ENCODE measurements at places on chromosomes 1 and 21.

- no peak for DNase-seq
Measured at GRCh38 chr1:78049396-78049795, 3.6 kb downstream of the GIPC2 start.

GRCh38 chr1:101314244-101314643 lies 77.4 kb downstream of the S1PR1 start:
- peak; percentile 96 for DNase-seq

DNA sequence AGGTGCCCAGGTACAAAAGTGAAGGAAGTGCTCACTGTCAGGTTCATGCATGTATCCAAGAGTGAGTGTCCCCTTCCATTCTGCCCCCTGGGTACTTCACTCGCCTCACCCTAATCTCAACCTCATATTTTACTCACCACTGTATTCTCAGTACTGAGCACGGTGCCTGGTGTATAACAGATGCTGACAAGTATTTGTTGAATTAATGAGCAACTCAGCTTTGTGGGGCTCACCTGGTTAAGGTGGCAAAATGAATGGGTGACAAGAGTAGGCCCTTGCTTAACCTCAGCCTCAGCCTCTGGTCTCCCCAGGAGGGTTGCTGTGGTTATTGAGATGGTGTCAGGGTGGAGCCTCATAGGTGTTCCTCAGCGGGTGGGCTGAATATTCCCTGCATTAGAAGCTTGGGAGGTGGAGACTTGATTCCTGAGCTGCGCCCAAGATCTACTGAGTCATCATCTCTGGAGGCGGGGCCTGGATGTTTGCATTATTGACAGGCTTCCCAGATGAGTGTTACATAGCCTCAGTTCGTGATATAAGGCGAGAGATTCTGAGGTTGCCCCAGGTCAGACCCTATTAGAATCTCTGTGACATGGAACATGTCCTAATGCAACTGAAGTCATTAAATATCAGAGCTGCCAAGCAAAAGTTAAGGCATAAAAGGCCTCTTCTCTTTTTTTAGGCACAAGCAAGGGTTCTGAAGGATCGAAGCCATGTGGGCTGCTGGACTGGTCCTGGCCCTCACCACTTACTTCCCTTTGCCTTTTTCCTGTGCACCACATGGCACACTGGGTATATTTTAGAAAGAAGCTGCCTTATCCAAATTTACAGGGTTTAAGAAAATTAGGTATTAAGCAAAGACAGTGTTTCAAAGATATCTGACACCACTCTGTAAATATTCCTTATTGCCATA lies 39.2 kb downstream of the SYT6 start:
- no peak for DNase-seq

DNA sequence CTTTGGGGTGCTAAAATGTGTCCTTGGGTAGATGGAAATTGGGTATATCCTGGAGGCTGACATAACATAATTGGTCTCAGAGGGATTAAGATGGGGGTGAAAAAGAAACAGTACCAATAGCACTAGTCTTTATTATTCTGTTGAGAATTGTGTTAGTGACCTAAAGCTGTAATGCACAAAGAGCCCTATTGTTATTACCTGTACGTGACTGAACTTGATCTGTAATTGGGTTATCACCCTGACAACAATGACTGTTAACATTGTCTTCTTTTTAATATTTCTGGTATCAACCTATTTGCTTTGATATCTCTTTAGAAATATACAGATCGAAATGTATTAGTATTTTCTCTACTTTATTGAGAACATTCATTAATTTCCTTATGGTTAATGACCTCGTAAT lies 147.6 kb downstream of the NEK7 start:
- DNase-seq = no peak

DNA sequence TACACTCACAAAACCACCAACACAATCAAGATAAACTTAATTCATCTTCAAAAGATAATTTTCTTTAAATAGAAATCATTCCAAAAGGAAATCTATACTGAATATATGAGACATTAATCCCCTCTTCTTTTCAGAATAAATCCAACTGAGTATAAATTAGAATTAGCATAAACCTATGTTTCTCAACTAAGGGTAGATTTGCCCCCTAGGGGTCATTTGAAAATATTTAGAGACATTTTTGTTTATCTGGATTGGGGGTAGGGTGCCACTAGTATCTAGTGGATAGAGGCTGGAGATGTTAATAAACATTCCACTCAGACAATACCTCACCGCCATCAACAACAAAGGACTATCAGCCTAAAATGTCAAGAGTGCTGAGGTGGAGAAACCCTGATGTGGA lies 6.5 kb upstream of the TNFSF4 start:
- DNase-seq = no peak

GRCh38 chr21:15722591-15723324 lies 7.0 kb upstream of the USP25 start:
- DNase-seq = no peak

DNA sequence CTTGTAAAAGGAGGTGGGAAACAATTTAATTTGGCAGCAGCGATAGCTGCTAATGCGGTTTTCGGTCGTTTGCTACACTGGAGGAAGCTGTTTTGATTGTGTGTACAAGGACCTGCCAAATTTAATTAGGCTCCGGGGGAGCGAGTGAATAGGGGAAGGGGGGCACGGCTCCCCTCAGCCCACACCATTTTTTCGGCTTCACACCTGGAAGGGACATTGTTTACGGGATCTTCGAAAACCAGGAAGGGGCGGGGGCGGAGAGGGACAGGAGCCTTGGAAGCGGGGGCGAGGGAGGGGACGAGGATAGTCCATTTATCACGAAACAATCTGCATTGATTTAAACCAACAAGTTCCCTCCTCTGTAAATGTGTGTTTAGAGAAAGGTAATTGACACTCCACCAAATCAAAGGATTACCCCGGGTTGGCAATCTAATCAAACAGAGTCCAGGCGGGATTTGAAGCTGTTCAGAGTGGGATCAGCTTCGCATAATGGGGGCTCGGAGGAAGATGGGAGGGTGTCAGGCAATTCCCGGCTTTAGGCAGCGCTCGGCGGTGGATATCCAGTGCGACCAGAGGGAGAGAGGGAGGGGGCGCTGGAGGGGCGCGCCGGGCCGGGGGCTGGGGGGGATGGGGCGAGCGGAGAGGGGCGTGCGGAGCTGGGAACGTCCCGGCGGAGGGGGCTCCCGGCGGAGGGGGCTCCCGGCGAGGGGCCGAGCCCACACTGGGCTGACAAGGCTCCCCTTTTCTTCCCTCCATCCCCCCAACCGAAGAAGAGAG lies 9.8 kb downstream of the PAX7 start:
- DNase-seq = no peak

GRCh38 chr1:82395440-82395839 lies 594.7 kb downstream of the ADGRL2 start:
- no peak for DNase-seq

- DNase-seq = no peak
Measured at GRCh38 chr1:185816460-185816859, 82.3 kb downstream of the HMCN1 start.

GRCh38 chr21:45283611-45284455 lies 3.9 kb downstream of the POFUT2 start:
- DNase-seq = no peak

- peak; percentile 89 for DNase-seq
Measured at GRCh38 chr1:2205191-2205952, 10.8 kb upstream of the FAAP20 start.

DNA sequence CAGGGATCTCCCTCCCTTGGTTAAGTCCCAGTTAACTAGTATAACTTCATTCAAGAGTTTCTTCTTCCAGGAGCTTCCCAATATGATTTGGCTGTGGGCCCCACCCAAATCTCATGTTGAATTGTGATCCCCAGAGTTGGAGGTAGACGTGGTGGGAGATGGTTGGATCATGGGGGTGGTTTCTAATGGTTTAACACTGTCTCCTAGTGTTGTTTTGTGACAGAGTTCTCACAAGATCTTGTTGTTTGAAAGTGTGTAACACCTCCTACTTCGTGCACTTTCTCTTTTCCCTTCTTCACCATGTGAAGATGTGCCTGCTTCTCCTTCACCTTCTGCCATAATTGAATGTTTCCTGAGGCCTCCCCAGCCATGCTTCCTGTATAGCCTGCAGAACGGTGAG lies 251.8 kb upstream of the FGGY start:
- no peak for DNase-seq

- no peak for DNase-seq
Measured at GRCh38 chr1:74467786-74468377, 44.5 kb downstream of the LRRC53 start.

GRCh38 chr1:185598332-185598731 lies 135.9 kb upstream of the HMCN1 start:
- DNase-seq = no peak

DNA sequence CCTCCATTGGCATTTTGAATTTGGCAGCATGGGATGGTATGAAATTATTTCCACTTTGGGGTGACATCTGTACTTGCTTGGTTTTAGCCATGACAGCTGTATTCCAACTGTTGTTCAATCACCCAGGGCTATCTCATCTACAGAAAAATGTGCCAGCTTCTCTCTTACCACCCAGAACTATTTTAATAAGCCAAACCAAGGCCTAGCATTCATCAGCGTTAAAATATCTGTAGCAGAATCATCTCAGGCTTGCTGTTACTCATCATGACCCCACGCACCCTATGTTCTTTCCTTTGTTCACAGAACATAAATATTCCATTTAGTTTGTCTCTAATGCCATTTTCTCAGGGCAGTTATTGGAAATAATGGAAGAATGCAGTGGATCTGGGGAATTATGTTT lies 49.8 kb downstream of the GIPC2 start:
- DNase-seq = peak; percentile 9

GRCh38 chr1:20552728-20553445 lies 514 bp downstream of the FAM43B start:
- DNase-seq = peak; percentile 22

DNA sequence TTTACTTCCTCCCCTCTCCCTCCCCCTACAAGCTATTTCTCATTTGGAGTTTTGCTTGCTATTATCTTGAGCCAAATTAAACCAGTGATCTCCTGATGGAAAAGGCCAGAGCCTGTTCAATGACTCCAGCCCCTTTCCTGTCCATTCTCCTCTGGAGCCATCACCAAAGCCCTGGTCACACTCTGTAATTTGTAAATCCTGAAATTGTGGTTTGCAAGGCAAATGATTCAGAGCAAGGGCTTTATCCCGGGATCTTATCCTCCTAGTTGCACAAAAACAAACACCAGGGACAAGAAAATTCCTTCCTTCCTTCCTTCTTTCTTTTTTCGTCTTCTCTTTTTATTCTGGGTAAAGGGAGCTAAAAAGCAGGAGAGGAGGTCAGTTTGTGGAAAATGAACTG lies 366.1 kb upstream of the ST6GALNAC5 start:
- peak; percentile 6 for DNase-seq

- peak; percentile 93 for DNase-seq
Measured at GRCh38 chr1:112955773-112956543, at the start of gene SLC16A1. Gene SLC16A1 (minus strand): TSS chr1:112956196. CDS start chr1:112929308, 26,888 bp downstream.

- DNase-seq = peak; percentile 39
Measured at GRCh38 chr1:152252157-152252556, 28.2 kb upstream of the HRNR start.

DNA sequence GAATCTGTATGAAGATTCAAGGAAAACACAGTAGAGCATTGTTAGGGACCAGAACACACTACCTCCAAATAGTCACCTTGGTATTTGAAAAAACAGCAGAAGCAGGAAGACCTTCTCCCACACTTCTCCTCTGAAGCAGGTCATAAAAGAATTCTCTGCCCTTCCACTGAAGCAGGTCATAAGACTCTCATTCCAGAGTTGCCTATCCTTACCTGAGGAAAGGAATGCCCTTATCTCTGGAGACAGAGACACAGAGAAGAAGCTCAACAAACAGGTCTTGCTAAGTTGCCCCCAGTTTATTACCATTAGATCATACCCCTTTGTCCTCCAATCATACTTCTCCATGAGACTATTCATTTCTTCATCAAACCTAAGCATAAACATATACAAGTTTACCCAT lies 225.8 kb upstream of the TNR start:
- no peak for DNase-seq

GRCh38 chr1:232873412-232873811 lies 68.2 kb downstream of the MAP10 start:
- no peak for DNase-seq

DNA sequence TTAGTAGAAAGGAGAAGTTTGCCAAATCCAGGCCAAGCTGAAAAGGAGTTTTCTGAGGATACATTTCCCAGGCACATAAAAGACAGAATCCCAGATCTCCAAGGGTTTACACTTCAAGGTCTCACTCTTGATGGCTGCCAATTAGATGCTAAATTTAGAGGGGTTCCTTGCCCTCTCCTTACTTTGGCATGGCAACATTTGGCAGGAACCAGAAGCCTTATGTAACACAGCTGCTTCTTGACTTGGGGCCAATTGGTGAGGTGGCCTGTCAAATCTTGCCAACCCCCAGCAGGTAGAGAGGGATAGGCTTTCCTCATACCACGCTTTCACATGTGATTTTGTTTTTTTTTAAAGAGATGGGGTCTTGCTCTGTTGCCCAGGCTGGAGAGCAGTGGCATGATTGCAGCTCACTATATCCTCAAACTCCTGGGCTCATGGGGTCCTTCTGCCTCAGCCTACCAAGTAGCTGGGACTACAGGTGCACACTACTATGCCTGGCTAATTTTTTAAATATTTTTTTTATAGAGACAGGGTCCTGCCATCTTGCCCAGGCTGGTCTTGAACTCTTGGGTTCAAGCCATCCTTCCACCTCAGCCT lies 25.2 kb upstream of the NKAIN1 start:
- DNase-seq = no peak

GRCh38 chr1:151909167-151910149 lies at the start of gene THEM4:
Gene THEM4 (minus strand): TSS chr1:151909511. CDS start chr1:151909458, 53 bp downstream.
- DNase-seq = peak; percentile 99

DNA sequence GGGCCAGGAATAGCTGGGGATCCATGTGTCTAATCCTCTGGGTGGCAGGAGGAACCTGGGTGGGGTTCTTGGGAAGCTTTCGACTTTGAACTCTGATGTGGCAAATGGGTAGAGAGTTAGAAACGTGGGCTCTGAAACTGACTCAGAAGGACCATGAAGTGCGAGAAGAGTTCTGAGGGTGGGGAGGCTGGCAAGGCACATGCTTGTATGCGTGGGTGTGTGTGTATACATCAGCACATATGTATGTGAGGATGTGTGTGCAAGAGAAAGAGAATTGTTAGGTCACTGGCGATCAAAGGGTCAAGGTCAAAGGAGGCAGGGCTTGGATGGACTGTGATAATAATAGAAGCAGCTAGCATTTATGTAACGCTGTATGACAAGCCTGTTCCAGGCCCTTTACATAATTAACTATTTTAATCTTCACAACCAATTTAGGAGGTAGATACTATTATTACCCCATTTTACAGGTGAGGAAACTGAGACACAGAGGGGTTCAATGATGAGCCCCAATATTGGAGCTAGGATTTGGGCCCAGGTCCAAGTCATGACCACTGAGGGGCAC lies 84.5 kb upstream of the POU3F1 start:
- DNase-seq = no peak

GRCh38 chr1:202632241-202632640 lies 78.0 kb downstream of the SYT2 start:
- no peak for DNase-seq

- DNase-seq = no peak
Measured at GRCh38 chr1:173039626-173040025, 11.1 kb downstream of the TNFSF18 start.
